ENCODE measurements at places on chromosomes 7 and 10. TPM values are rescaled to one million over a fixed set of nuclear protein-coding genes. Genes with fewer than 3 reads are reported as not detected.

The GARIN1A gene
- total RNA-seq: 0.29 TPM

The JAKMIP3 gene
- 0.21 TPM for total RNA-seq

The NPTX2 gene
- total RNA-seq: not detected

The TFEC gene
- total RNA-seq: 0.14 TPM

The NFE2L3 gene
- 35.3 TPM for total RNA-seq

The ELN gene
- not detected for total RNA-seq

The GIMAP1 gene
- total RNA-seq: 6.2 TPM
